ENCODE measurements at places on chromosomes 3 and 15.
A peak's percentile ranks its signal among the peaks of the same experiment; 100 is the strongest.

GRCh38 chr15:76885212-76885611 lies 19.9 kb downstream of the SCAPER start:
- DNase-seq = no peak

- no peak for DNase-seq
Measured at GRCh38 chr3:15794303-15794771, 3.4 kb downstream of the ANKRD28 start.

GRCh38 chr3:804211-804610 lies 288.6 kb upstream of the CNTN6 start:
- no peak for DNase-seq

GRCh38 chr15:86611417-86612040 lies 531.9 kb downstream of the AGBL1 start:
- DNase-seq = no peak

- no peak for DNase-seq
Measured at GRCh38 chr3:161599697-161600096, 103.1 kb downstream of the OTOL1 start.

- no peak for DNase-seq
Measured at GRCh38 chr15:34304613-34305012, 33.0 kb downstream of the SLC12A6 start.

GRCh38 chr3:102511639-102512038 lies 76.8 kb downstream of the ZPLD1 start:
- DNase-seq = no peak

GRCh38 chr3:78706906-78707523 lies 1060.8 kb downstream of the ROBO1 start:
- DNase-seq = no peak

GRCh38 chr3:123287962-123288302 lies 86.2 kb downstream of the SEC22A start:
- DNase-seq = peak; percentile 13

DNA sequence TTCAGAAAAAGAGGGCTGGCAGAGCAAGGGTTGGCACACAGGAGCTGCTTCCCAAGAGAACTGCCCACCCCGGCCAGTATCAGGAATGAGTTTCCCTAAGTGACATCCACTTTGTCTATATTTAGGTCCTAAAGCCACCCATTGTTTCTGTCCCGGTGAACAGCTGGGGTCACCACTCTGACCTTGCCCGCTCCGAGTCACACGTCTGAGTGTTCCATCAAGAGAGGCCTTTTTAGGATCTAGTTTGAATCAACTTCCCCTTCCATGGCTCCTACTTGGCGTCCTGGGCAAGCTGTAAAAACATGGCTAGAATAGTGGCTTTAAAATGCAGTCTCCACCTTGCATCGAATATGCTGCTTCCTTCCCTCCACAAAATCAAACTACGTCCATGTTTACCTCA lies 109.6 kb upstream of the ARHGEF3 start:
- DNase-seq = no peak

DNA sequence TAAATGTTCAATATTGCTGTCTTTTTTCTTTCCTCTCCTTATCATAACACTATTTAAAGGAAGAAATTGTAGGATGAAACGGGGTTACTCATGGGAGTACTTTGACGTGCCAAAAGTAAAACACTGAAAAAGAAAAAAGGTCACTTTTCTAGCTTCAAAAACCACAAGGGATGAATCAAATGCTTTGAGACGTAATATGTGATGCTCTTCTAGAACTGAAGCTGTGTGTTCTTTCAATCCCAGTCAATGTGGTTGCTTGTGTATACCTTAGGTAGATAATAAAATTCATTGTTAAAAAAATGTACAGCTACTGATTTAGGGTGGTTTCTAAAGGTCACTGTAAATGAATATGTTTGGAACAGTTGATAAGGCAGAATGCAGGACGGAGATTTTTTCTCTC lies 538.8 kb upstream of the ZNF717 start:
- no peak for DNase-seq
